ENCODE measurements at places on chromosomes 4 and X.

DNA sequence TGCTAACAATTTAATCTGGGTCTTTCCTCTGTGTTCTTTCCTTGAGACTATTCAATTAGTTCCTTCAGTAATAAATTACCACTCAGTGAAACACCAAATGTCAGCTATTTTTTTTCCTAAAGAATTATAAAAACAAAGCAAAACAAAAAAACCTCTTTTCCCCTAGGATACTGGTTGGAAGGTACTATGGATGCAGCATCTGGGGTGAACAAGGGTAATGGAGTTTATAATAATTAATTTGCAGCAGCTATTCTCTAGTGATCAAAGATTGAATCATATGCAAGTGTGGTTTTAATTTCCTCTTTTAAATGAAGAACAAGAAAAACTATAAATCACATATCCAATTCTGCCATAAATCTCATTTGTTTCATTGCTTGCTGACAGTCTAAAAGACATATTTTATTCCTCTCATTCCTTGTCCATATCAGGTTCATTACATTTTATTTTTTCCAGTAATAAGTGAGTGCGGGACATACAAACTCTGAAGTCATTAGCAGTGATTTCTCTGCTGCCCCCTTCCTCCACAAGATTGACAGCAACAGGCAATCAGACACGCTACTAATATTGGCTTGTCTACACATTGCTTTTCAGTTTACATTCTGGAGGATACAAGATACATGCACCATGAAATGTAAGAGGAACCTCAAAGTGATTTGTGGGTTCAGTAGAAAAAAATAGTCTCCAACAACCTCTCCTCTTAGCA is 1093.4 kb upstream of the SLIT2 start:
- no peak for DNase-seq

- no peak for DNase-seq
Measured at GRCh38 chr4:7359400-7360062, 75.2 kb downstream of the PSAPL1 start.

GRCh38 chr4:115969756-115970155 is 856.3 kb upstream of the NDST4 start:
- no peak for DNase-seq

DNA sequence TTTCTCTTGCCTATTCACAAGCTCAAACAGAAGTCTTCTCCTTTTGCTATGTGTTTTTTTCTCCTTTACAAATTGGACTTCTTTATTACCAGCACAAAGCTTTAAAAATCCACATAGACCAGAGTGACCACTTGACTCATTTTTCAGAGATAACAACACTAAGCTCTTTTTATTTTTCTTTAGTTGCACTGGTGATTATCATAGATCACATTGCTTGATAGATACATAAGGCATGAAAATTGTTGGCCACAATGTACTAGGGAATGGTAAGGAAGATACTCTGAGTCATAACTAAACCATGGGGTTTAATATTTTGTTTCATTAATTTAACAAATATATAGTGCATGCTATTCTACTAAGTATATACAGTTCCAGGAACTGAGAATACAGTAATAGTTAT is 159.0 kb downstream of the GASK1B start:
- DNase-seq, result no peak

- DNase-seq, result no peak
Measured at GRCh38 chrX:131739823-131740222, 195.9 kb downstream of the OR13H1 start.

DNA sequence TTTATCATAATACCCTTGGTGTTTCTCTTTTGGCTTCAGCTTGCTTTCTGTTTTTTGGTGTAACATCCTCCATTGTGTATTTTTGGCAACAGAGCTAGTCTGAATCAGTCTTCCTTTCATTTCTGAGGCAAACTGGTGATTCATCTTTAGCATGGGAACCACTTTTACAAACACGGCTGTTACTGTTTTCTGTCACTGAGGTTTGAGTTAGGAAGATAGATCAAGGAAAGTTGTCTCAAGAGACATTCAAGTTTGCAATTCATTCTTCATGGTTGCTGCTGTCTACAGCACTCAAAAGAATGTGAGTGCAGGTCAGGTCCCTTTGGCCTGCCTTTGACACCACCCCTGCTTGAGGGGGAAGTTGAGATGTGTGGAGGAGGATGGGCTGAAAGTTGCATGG is 36.3 kb downstream of the IL21 start:
- no peak for DNase-seq

DNA sequence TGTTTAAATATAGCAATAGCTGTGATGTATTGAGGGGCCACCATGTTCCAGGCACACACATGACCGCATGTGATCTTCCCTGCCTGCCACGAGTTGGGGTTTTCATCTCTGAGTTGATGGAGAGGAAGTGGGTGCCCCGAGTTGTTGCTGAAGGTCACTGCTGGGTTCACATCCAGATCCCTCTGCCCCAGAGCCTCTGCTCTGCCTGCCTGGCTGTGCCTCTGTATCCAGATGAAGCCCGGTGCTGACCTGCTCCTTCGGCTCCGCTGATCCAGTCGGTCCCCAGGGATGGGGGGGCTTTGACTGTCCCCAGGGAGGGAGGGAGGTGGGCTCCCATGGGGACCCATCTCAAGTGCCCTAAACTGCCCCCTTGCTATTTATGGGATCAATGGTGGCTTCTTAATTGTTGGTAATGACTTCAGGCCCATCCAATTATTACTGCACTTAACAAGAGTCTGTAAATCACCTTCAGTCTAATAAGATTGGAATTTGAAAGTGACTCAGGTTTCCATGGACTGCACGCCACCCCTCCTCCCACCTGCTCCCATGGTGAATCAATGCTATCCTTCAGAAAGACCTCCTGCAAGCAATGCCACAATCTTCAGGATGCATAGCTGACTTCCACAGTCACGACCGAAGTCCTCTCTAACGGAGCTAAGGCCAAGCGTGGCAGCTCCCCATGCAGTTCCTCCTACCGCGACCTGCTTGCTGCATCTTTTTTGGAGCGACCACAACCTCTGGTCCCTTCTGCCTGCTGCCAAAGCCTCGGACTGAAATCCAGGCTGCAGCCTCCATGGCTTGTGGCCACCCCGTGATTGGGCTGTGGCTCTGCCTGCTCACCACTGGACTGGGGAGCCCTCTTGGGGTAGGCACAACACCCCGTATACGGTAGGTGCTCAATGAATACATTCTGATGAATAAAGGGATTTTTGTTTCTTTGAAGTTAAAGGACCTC is 73.1 kb downstream of the CPZ start:
- no peak for DNase-seq

GRCh38 chrX:41145920-41146608 is 60.8 kb downstream of the USP9X start:
- no peak for DNase-seq

- no peak for DNase-seq
Measured at GRCh38 chr4:76377911-76378310, 43.0 kb downstream of the CCDC158 start.

DNA sequence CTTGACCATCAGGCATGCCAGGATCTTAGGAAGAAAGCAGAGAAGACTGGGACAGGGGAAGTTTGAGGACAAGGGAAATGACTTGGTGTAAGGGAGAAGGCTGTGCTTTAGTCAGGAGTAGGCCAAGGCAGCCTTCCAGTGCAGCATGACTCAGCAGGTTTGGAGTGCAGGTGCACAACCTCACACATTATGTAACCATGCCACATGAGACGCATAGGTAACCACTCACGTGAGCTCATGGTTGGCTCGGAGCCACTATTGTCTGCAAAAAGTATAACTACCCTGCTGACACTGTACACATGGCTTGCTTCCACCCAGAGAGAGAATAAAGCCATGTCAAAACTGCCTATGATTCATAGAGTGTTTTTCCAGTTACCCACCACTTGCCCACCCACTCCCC is 715.9 kb downstream of the SMARCA1 start:
- no peak for DNase-seq

DNA sequence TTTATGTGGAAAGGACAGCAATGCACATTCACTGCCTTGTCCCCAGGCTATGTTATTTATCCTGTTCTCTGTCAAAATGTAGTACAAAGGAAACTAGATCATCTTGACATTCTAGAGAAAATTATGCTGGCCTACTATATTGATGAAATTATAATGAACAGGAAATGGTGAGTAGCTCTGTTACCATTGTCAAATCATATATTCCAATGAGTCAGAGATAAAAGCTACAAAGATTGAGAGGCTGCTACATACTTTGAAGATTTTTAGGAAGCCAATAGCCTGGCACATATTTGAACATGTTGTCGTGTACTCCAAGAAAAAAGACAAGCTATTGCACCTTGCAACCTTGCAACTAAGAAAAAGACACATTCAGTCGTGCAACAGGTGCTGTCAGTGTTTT is 52.7 kb upstream of the TET2 start:
- no peak for DNase-seq

- DNase-seq, result no peak
Measured at GRCh38 chrX:84168574-84168973, 19.4 kb downstream of the RPS6KA6 start.

- DNase-seq, result no peak
Measured at GRCh38 chr4:14064984-14065383, 437.5 kb upstream of the BOD1L1 start.

GRCh38 chr4:181757910-181758660 is 485.1 kb upstream of the TENM3 start:
- no peak for DNase-seq

- DNase-seq, result no peak
Measured at GRCh38 chrX:4253092-4253491, 539.6 kb upstream of the PRKX start.

DNA sequence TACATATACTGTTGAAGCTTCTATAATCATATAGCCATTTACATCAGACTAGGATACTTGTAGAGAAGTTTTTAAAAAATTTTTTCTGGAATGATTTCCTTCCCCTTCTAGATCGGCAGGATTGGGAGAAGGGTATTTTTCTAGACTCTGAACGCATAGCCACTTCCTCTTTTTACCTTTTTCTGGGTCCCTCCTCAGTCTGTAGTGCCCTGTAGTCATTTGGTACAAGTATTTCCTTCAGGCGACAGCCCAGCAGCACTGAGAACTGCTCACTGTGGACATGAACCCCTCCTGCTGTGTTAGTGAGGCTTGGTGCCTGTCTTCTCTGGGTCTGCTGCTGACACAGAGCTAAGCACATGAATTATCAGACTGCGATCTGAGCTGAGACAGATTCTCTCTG is 255.4 kb downstream of the ARHGAP10 start:
- no peak for DNase-seq

- no peak for DNase-seq
Measured at GRCh38 chrX:119218198-119218597, 17.9 kb upstream of the PGRMC1 start.

GRCh38 chr4:53925050-53925605 is 139.3 kb downstream of the CHIC2 start:
- no peak for DNase-seq

GRCh38 chrX:49041744-49042580 is 1.2 kb downstream of the TFE3 start:
- no peak for DNase-seq

- DNase-seq, result no peak
Measured at GRCh38 chr4:110967936-110968335, 345.1 kb upstream of the PITX2 start.

GRCh38 chrX:153684467-153685155 is 3.1 kb upstream of the SLC6A8 start:
- DNase-seq, result no peak

- DNase-seq, result no peak
Measured at GRCh38 chrX:40468033-40468846, 112.5 kb upstream of the ATP6AP2 start.

- no peak for DNase-seq
Measured at GRCh38 chr4:13415068-13415785, 68.9 kb downstream of the RAB28 start.

DNA sequence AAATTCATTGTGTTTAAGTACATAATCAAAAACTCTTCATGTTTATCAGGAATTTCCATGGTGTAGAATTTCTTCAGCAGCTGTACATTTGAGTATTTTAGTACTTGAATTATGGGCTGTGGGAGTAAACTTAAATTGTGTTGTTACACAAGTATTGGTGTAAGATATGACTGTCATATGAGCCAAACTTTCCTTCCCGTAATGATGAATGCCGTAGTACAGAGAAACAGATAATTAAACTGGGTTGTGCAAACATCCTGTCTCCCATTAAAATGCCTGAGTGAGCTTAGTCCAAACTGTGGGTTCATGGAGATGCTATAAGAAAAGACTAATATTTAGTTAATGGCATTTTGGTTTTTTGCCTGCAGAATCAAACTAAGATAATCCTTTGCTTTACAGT is 159.2 kb downstream of the SLC4A4 start:
- no peak for DNase-seq

- DNase-seq, result no peak
Measured at GRCh38 chr4:7397206-7398103, 37.3 kb downstream of the PSAPL1 start.

GRCh38 chr4:132540797-132541196 is 608.3 kb upstream of the PCDH10 start:
- no peak for DNase-seq

DNA sequence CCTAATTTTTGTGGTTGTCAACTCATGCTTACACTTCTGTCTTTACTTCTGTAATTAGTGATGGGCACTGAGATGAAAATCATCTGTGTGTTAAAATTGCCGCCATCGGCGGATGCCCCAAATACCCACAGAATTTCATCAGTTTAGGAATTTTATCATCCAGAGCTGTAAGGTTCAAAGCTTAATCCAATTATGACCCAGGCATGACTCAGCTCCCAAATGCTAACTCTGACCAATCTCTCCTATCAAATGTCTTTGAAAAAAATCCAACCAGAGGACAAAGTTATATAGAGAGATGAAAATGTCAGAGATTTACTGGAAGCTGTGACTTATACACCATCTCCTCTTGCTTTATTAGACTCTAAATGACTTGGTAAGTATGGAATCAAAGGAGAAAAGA is 1048.7 kb upstream of the PRKX start:
- DNase-seq, result no peak

- DNase-seq, result no peak
Measured at GRCh38 chr4:61528595-61528994, 328.5 kb downstream of the ADGRL3 start.

- DNase-seq, result no peak
Measured at GRCh38 chr4:153950100-153950979, 161.5 kb upstream of the SFRP2 start.

DNA sequence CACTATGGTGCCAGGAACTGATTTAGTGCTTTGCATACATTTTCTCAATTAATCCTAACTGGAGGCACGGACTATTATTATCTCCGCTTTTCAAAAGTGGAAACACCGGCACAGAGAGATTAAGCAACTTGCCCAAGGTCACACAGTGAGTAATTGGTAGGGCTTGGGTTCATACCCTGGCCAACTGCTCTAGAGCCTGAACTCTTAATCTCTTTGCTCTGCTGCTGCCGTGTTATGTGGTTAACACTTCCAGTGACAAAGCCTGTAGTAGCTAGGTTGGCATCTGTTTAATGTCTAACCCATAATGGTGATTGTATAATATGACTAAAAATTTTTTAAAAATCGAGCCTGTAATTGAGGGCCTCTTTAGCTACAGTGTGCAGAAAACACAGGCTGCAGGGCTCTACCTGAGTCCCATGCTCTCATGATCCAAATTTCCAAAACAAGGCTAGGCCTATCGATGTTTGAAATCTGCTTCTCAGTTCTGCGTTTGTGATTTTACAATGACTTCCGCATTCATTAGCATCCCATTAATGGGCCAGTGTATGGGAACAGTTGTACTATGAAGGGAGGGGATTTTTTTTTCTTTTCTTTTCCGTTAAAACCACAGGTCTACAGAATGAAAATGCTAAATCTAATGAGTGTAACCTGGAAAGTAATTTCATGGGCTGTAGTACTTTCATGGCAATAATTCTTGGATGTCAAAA is 219.3 kb upstream of the JADE1 start:
- DNase-seq, result no peak

GRCh38 chr4:96736352-96736889 is 896.5 kb downstream of the PDHA2 start:
- DNase-seq, result no peak

GRCh38 chrX:2484721-2485648 is 15.8 kb downstream of the DHRSX start:
- no peak for DNase-seq
